Pancreas (tissue), 10 donors: ENCODE measurements at places on chromosomes 2 and 18. TPM values are rescaled to one million over a fixed set of nuclear protein-coding genes. Genes with fewer than 3 reads are reported as not detected.
A peak's percentile ranks its signal among the peaks of the same experiment; 100 is the strongest.

The FOXD4L1 gene
- polyA plus RNA-seq = 0.57 TPM

DNA sequence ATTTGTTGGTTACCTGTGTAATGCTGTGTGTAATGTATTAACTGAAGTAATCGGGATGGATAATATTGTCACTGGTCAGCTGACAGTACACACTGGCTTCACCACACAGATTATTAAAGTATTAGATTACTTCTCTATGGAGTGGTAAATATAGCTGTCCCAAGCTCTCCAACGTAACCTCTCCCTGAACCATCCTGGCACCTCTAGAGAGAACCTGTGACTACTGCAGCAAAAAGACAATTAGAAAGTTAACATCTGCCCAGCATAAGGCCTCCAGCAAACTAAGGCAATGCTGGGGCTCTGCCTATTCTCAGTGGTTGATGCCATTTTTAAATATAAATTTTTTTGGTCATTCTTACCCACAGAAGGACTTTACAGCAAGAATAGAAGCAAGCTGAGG lies 351.3 kb downstream of the GPD2 start:
- no peak for DNase-seq

DNA sequence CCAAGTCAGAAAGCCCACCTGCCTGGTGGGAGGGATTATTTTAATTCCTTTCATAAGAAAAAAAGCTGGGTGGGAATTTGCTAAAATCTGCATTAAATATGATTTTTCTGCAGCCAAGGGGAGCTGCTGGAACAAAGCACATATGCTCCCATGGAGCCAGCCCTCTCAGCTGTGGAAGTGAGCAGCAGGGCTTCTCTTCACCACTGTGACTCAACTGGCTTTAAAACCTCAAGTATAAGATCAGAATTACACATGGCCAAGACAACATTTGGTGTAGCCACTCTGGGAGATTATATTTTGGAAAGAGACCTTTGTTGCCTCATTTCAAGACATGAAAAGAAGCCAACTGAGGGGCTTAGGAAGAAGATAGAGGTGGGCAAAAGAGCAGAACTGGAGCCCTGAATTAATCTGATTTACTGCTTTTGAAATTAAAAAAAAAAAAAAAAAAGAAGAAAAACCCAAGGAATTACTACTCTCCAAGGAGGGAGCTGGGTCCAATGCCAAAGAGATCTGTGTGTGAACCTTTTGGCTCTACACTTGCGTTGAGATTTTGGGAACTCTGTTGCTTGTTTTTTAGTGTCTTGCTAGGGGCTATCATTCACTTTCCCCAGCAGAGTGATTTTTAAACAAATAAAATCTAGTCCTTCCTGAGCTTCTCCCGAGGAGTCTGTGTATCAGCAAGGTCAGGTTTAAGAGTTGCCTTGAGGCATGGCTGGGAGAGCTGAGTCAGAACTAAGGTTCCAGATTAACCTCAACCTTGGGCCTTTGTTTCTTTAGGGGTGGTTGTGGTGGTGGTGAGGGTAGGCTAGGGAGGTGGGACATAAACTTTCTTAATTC lies 6.0 kb downstream of the LHCGR start:
- no peak for DNase-seq

DNA sequence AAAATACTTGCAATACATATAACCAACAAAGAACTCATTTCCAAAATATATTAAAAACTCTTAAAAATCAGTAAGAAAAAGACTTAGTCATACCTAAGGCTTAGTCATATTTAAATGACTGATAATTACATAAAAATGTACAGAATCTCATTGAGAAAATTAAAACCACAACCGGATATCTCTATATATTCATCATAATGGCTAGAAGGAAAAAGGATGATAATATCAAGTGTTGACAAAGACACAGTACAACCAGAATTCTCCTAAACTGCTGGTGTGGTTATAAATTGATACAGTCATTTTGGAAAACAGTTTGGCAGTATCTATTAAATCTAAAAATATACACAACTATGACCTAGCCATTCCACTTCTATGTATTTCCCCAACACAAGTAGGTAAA lies 27.1 kb upstream of the IHH start:
- no peak for DNase-seq

DNA sequence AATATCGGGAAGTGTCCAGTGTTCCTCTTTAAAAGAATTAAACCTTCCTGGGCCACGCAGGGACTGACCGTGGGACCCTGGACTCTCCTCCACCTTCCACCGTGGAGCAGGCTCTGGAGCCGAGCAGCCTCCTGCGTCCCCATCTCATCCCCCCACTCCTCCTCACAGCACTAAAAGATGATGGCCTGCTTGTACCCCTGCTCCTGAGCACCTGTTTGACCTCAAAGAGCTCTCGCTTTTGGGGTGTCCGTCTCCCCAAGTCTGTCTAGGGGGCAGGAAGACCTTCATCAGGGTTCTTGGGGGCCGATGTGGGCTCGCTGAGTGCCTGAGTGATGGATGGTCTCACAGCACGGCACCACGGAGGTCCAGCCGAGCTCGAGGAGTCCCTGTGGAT lies 1.2 kb upstream of the SDC1 start:
- no peak for DNase-seq

DNA sequence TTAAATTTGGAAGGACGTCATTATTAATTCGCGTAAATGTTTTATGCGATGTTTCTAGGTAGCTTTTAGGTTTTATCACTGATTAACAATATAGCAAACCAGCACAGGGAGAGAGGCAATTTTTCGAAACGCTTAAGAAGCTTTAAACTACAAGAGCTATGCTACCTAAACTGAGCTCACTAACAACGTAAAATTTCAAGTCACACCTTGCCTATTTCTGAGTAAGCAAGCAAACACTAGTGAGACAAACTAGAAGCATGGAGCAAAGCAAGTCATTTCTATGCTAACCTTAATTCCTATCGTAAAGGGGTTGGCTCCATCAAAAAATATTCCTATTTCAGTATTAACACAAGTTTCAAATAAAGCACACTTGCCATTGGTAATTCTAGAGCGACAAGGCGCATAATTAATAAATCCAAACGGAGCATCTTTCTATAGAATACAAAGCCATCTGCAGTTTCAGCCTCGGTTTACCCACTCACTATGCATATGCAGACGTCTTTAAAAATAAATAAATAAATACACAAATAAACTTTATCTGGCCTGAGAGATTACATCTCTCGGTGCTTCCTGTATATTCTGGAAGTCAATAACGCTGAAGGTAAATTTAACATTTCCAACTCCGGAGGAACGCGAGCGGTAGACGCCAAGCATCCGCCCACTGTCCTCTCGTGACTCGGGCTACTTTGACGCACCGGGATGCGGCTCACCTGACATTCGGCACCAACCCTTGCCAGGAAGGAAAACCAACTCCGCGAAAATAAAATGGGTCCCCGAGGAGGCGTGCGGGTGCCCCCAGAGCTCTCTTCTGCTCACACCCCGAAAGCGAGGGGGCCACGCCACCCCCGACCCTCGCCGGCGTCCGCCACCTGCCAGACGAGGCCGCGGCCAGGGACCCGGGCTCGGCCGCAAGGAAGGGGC lies 947 bp downstream of the ITSN2 start:
- DNase-seq = peak; percentile 49

DNA sequence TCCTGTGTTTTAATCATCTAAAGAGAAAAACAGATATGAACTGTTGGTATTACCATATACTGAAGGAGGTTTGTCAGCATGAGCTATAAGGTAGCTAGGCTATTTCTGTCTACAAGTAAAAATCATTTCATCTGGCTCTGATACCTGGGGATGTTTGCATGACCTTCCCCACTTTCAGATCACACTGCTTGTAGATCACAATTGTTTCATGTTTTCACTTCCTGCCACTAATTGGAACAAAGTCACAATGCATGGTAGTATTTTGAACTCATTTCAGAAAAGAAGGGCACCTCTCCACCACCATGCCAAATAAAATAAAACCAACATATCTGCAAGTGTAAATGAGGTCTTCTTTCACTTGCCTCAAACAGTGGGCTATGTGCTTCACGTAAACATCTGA lies 37.8 kb downstream of the NYAP2 start:
- no peak for DNase-seq
